NCI-H1417 treated with DMSO at 0.1 percent for 48 hours (cell line): ENCODE measurements at places on chromosomes 5 and 9.

DNA sequence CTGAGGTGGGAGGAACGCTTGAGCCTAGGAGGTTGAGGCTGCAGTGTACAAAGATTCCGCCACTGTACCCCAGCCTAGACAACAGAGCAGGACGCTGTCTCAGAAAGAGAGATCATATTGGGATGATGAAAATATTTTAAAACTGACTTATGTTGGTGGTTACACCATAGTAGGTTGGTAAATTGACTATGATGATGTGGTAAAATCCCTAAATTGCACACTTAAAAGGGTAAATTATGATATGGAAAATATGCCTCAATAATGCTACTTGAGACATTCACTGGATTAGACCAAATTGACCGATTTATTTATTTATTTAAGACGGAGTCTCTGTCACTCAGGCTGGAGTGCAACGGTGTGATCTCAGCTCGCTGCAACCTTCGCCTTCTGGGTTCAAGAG is 21.9 kb upstream of the TOR1B start:
- DNase-seq, result no peak

- no peak for DNase-seq
Measured at GRCh38 chr5:13601112-13601511, 343.4 kb downstream of the DNAH5 start.

DNA sequence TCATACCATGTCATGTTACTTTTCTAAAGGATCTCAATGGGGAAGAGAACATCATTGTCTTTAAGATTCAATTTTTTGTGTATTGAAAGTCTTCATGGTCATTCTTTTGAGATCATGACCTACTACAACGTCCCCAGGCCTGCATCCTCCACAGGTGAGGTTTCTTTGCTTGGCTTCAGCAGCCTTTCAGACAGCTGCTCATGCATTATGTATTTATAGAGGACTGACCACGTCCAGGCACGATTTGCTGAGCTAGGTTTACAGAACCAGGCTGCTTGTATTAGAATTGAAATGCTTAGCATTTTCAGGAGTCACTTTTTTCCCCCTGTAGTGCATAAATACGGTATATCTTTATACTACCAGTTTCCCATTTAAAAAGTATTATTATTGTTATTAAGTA is 70.4 kb downstream of the LIX1 start:
- DNase-seq, result no peak

- no peak for DNase-seq
Measured at GRCh38 chr9:120374817-120375216, 205.2 kb downstream of the CDK5RAP2 start.

- no peak for DNase-seq
Measured at GRCh38 chr5:139149477-139150199, 48.5 kb downstream of the SIL1 start.

- DNase-seq, result no peak
Measured at GRCh38 chr9:129362287-129363000, 184.4 kb upstream of the IER5L start.
